ENCODE measurements at places on chromosomes 7 and 10.

- peak; percentile 86 for DNase-seq
Measured at GRCh38 chr10:128274938-128275337, 148.7 kb upstream of the MKI67 start.

- no peak for DNase-seq
Measured at GRCh38 chr7:90605055-90605454, 8.9 kb downstream of the CDK14 start.

DNA sequence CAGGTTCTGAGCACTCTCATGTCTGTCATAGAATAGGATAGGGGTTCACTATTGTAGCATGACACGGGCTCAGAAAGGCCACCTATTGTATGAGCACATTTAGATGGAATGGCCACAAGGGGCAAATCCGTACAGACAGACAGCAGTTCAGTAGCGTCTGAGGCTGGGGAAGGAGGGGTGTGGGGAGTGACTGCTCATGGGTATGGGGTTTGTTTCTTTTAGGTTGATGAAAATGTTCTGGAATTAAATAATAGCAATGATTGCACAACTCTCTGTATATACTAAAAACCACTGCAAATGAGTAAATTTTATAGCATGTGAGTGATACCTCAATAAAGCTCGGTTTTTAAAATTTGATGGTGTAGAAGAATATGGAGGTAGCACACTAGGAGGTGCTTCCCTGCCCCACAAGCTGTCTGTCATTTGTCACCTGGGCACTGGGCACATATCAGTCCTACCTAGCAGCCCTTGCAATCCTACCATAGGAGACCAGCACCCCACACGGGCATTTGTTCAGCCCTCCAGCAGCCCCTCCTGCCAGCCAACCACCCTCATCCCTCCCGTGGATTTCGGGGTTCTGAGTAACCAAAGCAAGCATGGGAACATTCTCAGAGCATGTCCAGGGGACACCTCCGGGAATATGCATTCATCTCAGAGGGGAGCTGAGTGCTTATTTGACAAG lies 35.2 kb downstream of the KCNMA1 start:
- peak; percentile 54 for DNase-seq

GRCh38 chr7:20343941-20344340 lies 13.2 kb downstream of the ITGB8 start:
- no peak for DNase-seq

DNA sequence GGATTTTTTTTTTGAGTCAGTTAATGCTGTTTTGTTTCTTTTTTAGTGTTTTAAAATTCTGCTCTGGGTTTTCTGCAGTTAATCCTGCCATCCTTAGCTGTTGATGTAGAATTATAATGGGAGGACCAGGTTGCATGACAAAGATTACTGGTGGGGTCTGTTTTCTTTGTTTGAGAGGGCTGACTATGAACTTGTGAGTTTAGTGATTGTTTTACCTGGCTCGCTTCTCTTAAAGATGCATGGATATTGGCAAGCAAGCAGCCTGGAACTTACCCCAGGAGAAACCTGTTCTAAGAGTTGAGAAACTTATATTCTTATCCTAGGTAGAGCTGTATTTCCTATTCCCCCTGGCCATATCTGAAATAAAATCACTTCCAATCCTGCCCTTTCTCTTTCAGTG lies 727.8 kb downstream of the GRM8 start:
- no peak for DNase-seq

DNA sequence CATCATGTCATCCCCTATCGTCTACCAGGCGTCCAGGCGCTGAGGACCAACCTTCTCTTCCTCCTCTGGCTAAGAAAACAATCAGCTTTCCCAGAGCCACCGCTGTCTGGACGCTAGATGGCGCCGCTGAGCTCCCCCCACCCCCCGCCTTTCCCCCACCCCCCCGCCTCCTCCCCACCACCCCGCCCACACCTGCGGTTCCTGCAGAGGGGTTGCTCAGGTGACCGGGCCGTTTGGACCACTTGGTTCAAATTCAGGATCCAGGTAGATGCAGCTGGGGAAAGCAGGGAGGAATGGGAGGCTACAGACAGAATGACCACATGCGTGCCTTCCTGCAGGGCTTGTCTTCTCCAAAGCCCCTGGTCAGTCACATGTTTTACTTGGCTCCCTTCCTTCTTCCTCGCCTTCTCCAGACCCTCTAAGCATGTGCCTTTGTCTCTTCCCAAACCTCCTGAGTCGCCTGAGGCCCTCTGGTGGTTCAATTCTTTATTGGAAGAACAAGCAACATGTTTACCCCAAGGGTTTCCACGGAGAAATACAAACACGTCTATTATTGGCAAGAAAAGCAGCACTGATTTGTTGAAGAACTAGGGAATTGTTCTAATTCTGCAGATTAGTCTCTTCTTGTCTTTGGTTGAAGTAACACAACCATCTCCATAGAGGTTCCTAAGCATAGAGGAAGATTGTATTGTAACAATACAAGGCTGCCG lies 24.7 kb downstream of the AOC1 start:
- DNase-seq = peak; percentile 85

DNA sequence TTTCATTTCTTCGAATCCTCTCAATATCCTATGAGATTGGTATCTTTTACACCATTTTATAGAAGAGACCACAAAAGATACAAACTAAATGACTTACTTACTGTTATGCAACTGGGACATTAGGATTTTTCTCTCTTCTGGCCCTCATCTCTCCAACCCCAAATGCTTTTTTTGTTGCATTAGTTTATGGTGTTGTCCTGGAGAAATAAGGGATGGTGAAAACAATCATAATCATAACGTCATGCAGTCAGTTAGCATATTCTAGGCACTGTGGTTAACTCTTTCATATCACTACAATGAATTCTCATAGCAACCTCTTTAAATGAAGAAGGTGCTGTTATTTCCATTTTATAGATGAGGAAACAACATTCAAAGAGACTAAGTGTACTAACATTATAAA lies 104.6 kb downstream of the PON1 start:
- no peak for DNase-seq

GRCh38 chr10:26217396-26218086 lies 967 bp downstream of the GAD2 start:
- DNase-seq = no peak

- no peak for DNase-seq
Measured at GRCh38 chr10:8350250-8350967, 295.9 kb downstream of the GATA3 start.

GRCh38 chr10:31700181-31700611 lies 228.4 kb downstream of the ARHGAP12 start:
- DNase-seq = no peak

- DNase-seq = peak; percentile 54
Measured at GRCh38 chr7:26397796-26398426, 106.2 kb downstream of the SNX10 start.

DNA sequence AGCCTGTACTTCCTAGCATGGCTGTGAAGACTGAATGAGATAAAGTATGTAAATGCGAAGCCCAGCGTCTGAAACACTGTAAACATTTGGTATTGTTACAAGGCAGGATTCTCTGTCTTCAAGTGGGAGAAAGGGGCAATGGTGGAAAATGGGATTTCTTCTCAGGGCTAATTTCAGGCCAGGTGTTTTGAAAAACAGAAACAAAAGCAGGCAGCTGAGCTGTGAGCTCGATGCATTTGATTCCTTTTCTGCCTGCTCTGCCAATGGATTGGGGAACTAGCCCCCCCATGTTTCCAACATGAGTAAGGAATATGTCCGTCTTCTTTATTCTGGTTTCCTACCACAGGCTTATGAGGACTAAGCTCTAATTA lies 732.1 kb upstream of the AUTS2 start:
- no peak for DNase-seq

DNA sequence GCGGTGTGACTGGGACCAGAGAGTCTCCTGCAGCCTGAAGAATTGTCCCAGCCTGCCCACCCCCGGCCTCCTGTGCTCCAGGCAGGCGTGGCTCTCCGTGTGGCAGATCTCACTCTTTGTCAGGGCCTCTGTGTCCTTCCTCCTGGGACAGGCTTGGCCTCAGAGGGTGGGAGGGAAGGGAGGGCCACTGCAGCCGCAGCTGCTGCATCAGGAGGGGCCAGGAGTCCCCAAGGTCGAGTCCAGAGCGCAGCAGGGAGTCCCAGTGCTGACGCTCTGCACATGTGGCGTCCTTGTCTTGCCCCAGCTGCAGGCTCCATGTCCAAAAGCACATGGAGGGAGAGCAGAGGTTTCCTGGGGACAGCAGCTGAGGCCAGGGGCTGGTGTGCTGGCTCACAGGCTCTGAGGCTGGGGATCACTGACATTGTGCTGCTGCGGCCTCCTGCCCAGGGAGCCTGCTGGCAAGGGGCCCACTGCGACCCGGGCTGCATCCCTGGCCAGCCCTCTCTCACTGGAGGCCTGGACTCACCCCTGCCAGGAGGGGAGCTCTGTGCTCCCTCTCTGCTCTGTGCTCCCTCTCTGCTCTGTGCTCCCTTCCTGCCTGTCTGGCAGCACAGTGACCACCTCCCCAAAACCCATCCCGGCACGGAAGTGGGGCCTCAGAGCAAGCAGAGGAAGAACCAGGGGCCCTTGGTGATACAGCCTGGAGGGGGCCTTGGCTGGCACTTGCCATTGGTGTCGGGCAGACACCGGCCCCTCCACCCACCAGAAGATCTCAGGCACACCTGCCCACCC lies 114.6 kb upstream of the RET start:
- peak; percentile 52 for DNase-seq

- DNase-seq = no peak
Measured at GRCh38 chr7:97001656-97002554, 3.4 kb upstream of the DLX6 start.

DNA sequence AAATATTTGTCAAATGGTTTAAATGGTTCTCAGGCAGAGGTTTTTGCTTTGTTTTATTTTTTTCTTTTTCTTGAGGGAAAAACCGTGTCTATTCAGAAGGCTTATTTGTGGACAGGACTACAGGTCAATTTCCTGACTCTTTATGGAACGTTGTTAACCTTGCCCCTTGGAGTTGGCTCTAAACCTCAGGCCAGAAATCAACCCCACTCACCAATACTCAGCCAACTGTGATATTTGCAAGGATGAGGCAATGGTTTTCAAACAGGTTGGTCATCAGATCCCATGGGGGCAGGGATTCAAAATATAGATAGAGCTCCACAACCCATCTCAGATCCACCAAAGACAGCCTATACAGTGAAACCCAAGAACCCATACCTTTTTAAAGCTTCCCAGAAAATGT lies 10.2 kb downstream of the PDLIM1 start:
- no peak for DNase-seq

DNA sequence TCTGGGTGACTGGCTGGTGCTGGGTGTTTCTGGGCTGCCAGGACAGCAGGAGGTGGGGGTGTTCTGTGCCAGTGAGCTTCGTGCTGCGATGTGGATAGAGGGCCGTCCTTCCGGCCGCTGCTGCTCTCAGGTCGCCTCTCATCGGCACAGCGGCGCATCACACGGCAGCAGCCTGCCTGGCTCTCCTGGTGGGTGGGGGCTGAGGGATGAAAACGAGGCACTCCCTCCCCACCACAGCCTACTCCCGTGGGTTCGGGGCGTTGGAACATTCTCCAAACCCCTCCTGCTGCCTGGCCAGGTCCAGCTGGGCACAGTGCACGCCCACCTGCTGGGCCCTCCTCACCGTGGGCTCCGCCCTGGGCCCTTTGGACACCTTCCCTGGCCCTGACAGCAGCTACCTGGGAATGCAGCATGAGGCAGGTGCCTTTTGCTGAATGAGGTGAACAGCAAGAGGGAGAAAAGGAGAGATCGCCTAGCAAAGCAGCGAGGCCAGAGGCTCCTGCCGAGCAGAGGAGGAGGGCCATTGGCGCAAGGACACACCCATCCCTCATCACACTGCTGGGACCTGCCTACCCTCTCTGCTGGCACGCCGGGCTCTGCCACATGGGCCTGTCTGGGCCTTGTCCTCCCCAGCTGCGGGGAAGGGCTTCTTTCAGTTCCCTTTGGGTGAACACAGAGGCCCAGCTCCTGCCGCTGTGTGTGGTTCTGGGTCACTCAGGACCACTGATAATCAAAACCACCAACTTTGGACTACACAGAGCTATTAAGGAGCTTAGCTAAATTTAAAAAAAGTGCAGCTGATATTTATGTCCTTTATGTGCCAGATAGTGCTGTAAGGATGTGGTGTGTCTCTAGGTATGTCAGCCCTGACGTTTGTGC lies 33.4 kb downstream of the INPP5A start:
- no peak for DNase-seq

DNA sequence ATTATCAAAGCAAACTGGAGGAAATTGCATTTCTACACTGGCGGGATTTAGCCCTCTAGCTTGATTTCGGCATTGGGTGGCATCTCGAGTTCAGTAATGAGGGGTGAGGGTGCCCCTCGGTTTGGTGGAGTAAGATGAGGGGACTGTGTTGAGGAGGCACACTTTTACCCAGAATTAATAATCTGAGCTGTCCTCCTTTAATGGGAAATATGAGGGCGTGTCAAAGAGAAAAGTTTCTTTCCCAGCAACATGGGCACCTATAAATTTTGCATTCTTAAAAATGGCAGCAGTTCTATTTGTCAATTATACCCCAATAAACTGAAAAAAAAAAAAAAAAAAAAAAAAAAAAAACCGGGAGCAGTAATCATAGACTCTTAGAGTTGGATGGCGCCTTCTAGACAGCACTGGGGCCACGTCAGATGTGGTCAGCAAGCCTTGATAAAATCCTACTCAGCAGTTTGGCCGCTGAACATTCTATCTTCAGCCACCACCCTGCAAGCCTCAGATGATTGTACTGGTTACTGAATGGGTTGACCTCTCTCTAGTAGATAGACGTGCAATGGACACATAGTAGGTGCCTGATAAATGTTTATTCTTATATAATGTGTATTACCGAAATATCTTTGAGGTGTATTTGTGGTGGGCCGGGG lies 931 bp downstream of the PAPSS2 start:
- DNase-seq = no peak

GRCh38 chr7:25572423-25572822 lies 344.1 kb upstream of the NPVF start:
- no peak for DNase-seq
